ENCODE measurements at places on chromosomes 16 and 17.
A peak's percentile ranks its signal among the peaks of the same experiment; 100 is the strongest.

DNA sequence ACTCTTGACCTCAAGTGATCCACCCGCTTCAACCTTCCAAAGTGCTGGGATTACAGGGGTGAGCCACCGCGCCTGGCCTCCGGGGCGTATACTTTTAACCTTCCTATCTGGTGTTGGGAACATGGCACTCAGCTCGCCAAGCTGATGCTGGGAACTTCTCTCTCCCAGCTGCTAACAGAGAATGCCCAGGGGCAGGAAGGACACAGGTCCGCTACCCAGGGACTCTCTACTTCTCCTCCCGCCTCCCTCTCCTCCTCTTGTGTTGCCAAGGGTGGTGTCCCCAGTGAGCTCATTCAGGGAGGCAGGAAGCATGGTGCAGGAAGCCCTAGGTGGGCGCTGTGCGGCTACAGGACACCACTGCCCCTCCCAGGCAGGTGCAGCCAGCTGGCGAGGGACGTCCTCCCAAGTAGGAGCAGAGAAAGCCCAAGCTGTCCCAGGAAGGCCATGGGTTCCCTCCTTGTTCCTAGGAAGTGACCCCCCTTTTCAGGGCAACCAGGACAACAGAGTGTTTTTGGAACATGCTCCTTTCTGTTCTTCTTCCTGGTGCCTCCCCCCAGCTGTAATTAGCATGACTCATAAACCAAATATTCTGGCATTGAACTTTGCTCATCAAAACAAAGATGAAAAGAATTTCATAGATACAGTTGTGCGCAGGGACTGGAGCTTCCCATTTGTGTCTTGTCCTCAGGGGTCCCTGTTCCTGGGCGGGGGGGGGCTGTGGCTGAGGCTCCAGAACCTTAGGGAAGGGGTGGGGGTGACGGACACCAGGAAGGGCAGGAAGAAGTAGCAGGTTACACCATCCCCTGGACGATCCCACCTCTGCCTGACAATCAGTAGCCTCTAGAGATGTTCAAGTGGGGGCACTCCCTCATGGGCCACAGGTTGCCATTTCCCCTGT lies 2.7 kb downstream of the C1QTNF1 start:
- DNase-seq, result peak; percentile 83

DNA sequence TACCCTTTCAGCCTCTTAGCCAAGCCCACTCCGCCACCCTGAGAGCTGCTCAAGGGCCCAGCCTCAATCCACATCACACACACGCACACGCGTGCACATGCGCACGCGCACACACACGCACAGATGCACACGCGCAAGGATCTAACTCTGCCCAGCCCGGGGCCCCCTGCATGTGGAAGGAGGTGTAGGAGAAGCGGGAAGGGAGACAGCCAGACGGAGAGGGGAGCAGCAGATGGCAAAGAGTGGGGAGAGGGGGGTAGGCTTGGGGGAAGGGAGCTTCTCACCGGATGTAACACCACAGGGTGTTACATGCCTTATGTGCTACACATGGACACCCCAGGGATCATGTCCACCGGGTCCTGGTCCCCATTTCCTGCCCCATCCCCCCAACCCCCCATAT lies 15.3 kb downstream of the DLG4 start:
- DNase-seq, result no peak

- DNase-seq, result no peak
These were observed 381.0 kb downstream of the TOX3 start for GRCh38 chr16:52165961-52166360.

DNA sequence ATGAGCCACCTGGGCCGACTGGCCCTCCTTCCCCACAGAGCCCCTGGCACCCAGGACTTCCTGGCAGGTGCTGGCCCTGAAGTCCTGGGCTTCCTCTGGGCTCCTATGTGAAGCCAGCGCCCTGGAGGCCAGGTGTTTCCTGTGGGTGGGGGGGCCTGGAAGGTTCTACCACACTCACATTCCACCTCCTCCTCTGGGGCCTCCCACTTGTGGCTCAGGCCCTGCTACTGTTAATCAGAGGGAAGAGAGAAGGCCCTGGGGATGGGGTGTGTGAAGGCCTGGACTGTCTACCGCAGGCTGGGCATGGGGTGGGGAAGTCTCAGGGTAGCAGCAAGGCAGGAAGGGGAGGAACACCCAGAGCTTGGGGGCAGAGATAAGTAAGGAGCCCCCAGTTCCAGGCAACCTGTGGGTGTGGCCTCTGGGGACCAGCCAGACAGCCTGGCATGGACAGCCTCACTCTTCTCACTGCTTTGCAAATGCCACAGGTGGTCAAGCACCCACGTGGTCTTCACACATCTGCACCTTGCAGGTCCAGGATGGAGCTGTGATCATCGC lies 111.9 kb upstream of the TNRC6C start:
- DNase-seq, result no peak

DNA sequence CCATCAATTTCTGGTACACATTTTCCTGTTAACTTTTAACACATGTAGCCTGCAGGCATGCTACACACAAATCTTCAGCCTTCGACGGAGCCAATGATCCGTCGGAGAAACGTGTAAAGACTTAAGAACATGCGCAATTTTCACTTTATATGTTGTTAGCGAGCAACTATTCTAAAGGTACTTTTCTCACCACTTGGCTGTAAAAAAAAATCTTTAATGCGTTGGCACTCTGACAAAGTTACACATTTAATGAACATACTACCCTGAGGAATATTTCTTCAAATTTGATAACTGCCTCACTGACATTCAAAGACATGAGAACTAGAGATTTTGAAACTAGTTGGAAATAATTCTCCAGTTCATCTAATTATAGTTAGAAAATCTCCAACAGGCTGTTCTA lies 507.5 kb upstream of the SALL1 start:
- DNase-seq, result no peak

DNA sequence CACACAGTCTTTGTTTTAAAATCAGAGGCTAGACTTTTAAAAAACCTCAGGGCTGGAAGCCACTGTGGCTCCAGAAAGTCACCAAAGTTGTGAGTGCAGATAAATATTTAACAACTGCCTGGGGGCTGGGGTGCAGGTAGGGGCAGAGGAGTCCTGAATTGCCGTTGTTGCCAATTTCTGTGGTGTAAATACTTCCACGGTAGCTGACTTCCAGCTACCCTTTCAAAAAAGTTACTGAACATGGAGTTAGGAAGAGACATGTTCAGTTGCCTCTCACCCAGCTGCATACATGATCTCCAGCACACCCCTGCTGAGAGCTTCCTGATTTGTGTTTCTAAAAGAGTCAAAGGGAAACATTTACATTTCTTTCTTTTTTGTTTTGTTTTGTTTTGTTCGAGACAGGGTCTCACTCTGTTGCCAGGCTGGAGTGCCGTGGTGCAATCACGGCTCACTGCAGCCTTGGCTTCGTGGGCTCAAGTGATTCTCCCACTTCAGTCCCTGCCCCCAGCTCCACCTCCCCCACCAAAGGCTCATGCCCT lies 58.7 kb downstream of the PLXDC1 start:
- DNase-seq, result no peak

- no peak for DNase-seq
These were observed 14.9 kb downstream of the ENPP7 start for GRCh38 chr17:79745641-79746105.

GRCh38 chr17:1490643-1491442 lies 1.6 kb downstream of the MYO1C start:
- DNase-seq, result peak; percentile 88

DNA sequence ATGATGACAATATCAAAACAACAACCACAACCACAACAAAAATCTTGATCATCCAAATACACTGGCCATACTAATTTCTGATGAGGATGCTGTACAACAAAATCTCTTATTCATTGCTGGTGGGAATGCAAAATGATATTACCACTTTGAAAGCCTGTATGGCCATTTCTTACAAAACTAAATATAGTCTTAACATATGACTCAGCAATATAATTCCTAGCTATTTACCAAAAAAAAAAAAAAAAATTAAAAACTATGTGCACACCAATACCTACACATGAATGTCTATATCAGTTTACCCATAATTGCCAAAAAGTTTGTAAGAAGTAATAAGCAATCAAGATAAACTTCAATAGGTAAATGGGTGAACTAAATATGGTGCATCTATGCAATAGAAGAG lies 1379.7 kb downstream of the CDH11 start:
- DNase-seq, result no peak

GRCh38 chr17:9900784-9901183 lies 4.3 kb downstream of the RCVRN start:
- peak; percentile 85 for DNase-seq

DNA sequence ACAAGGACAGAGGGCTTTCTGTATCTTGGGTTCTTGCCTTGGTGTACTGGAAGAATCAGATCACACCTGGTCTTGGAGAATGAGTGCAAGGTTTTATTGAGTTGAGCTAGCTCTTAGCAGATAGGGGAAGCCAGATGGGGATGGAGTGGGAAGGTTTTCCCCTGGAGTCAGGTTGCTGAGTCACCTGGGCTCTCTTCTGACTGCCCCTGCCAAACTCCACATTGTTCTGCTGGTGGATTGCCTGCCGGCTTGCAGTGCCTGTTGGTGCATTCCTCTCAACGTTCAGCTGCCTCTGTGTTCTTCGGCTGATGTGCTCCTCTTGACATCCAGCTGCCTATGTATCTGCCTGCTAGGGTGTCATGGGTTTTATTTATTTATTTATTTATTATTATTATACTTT lies 1431.1 kb downstream of the CDH8 start:
- no peak for DNase-seq

DNA sequence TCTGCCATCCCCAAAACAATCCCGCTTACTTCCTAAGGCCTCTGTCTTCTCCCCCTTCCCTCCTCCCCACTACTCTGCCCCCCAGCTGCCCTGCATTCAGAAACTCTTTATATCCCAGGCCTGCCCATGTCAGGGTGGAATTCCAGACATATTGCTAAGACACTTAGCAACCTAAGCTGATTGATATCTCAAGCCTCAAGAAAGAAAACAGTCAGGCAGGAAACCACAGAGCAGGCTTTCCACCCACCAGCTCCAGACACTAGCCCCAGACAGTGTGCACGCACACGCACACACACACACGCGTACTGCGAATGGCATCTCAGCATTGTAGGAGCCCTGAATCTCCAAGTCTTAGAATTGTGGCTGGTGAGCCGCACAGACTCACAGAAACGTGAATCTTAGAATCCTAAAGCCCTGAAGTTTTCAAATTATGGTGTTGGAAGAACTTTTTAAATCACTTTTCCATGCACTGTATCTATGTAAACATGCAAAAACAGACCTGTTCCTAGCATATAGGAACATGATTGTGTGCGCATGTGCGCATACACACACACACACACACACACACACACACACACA lies 8.8 kb upstream of the LPCAT2 start:
- peak; percentile 91 for DNase-seq

DNA sequence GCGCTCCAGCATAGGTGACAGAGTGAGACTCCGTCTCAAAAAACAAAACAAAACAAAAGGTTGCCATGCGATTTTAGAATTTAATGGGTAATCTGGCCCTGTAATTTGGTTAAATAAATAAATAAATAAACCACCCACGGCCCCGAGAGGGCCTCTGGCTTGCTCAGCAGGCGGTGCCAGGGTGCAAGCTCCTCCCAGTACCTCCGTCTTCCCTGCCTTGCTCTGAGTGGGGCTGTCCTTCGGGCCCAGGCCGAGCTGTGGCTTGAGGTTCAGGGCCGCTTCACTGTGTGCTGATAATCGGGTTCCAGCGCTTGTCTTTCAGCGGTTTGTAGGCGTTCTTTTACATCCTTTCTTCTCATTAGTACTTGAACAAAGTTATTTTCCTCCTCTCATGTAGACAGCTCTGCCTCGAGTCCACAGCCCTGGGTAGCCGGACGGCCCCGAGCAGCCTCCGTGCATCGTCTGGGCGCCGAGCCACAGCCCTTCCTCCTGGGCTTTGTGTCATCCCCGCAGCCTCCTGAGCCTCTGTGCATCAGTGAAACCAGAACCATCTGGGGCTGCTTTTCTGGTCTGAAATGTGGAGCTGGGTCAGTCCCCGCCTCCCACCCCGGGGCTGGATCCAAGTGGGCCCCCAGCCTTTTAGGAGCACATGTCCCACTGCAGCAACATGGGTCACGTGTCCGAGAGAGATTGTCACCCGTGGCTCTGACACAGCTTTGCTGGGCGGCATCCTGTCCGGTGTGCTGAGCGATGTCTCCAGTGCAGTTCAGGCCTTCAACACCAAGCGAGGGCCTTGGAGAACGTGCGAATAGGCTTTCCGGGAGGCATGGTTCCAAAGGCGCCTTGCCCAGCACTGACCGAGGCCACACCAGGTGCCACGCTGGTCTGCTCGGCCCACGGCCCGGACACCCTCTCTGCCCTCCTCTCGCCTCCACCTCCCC lies 157.4 kb upstream of the CHMP6 start:
- DNase-seq, result peak; percentile 91

DNA sequence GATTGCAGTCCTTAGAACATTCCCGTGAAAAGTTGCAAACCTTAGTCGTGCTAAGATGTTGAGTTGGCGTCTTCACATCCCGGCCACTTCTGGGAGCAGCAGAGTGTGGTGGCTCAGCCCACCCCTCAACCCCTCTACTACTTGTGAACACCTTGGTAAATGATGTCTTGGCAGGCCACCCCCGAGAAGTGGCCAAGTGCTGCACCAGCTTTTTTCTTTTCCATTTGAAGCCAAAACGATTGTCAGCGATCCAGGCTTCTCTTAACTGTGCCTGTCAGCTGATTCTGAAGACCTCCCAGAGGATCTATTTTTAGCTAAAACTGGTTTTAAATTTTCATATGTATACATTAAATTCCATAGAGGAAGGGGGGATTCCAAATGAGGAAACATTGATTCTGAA lies 247.5 kb downstream of the CDH13 start:
- no peak for DNase-seq

DNA sequence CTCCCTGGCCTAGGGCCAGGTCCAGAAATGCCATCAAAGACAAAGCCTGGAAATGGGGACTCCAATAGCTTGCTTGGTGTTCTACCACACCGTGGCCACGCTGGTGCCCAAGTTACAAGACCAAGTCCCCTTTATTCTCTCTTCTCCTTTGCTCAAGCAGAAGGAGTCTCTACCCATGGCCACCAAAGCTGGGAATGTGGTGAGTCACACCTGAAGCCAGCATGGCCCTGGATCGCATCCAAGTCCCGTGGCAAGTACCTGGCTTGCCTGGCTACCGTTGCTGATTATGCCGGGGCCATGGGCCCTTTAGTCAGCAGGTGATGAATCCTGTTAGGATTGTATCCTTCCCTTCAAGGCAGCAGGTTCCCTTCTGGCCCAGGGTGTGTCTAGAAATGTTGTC lies 260.0 kb downstream of the HAPSTR1 start:
- DNase-seq, result no peak
